ENCODE measurements at places on chromosomes 7 and 10. TPM values are rescaled to one million over a fixed set of nuclear protein-coding genes. Genes with fewer than 3 reads are reported as not detected.

The KCNMA1 gene
- 67.4 TPM for total RNA-seq

The TMEM273 gene
- total RNA-seq: not detected

The GHRHR gene
- total RNA-seq: 0.29 TPM

The KLF14 gene
- 0.05 TPM for total RNA-seq

The APBB1IP gene
- total RNA-seq: 10.0 TPM

The ADAMTS14 gene
- 0.07 TPM for total RNA-seq

The NAT16 gene
- total RNA-seq: 0.06 TPM

The C10orf62 gene
- not detected for total RNA-seq

The ASIC3 gene
- total RNA-seq: 12.2 TPM

The JAZF1 gene
- total RNA-seq: 7.2 TPM

The SKIDA1 gene
- 1.3 TPM for total RNA-seq

The WDFY4 gene
- total RNA-seq: not detected

The TMEM213 gene
- not detected for total RNA-seq

The NPSR1 gene
- not detected for total RNA-seq

The DIP2C gene
- total RNA-seq: 8.2 TPM

The ZCCHC24 gene
- 4.9 TPM for total RNA-seq

The IQUB gene
- total RNA-seq: not detected

The ZNF425 gene
- 2.4 TPM for total RNA-seq

The CRPPA gene
- total RNA-seq: 0.67 TPM

The RAMP3 gene
- total RNA-seq: not detected

The DEPP1 gene
- 0.81 TPM for total RNA-seq

The TMEM72 gene
- total RNA-seq: not detected

The FLNC gene
- 5.3 TPM for total RNA-seq

The SPDYE1 gene
- total RNA-seq: not detected

The LIPM gene
- not detected for total RNA-seq

The GATA3 gene
- 4.0 TPM for total RNA-seq

The IRF5 gene
- 10.0 TPM for total RNA-seq

The JCAD gene
- 8.7 TPM for total RNA-seq

The CYP3A7 gene
- total RNA-seq: not detected

The CHRM2 gene
- total RNA-seq: not detected

The WASHC2A gene
- total RNA-seq: 12.2 TPM

The GIMAP1 gene
- total RNA-seq: not detected

The FAM13C gene
- not detected for total RNA-seq

The C7orf57 gene
- total RNA-seq: 0.24 TPM

The ACHE gene
- total RNA-seq: 2.2 TPM

The CCDC6 gene
- 26.0 TPM for total RNA-seq

The CLDN3 gene
- total RNA-seq: 2.9 TPM

The C10orf67 gene
- 0.11 TPM for total RNA-seq

The TRIM73 gene
- 1.6 TPM for total RNA-seq

The LIPN gene
- total RNA-seq: not detected

The PAOX gene
- 1.8 TPM for total RNA-seq

The OR2A12 gene
- total RNA-seq: not detected

The COL17A1 gene
- total RNA-seq: 2.1 TPM

The RTKN2 gene
- 0.58 TPM for total RNA-seq

The FASTK gene
- total RNA-seq: 74.7 TPM

The NACAD gene
- 0.29 TPM for total RNA-seq

The LIPJ gene
- not detected for total RNA-seq

The NXPH1 gene
- total RNA-seq: not detected

The WAC gene
- total RNA-seq: 73.7 TPM

The GPR26 gene
- total RNA-seq: not detected

The PRF1 gene
- not detected for total RNA-seq

The KCP gene
- total RNA-seq: 0.18 TPM

The MRM2 gene
- total RNA-seq: 55.5 TPM

The NODAL gene
- not detected for total RNA-seq

The LIPF gene
- total RNA-seq: not detected

The DYNC1I1 gene
- 0.20 TPM for total RNA-seq

The PCLO gene
- total RNA-seq: 1.2 TPM

The AGAP4 gene
- 7.9 TPM for total RNA-seq
